Activated CD4-positive, alpha-beta T cell treated with anti-CD3 and anti-CD28 coated beads for 36 hours (primary cell): ENCODE measurements at places on chromosomes 12 and 14. TPM values are rescaled to one million over a fixed set of nuclear protein-coding genes. Genes with fewer than 3 reads are reported as not detected.

Gene TSPAN11
- total RNA-seq = not detected

Gene OAS2
- total RNA-seq = 148 TPM

Gene PPP1CC
- 201 TPM for total RNA-seq

DNA sequence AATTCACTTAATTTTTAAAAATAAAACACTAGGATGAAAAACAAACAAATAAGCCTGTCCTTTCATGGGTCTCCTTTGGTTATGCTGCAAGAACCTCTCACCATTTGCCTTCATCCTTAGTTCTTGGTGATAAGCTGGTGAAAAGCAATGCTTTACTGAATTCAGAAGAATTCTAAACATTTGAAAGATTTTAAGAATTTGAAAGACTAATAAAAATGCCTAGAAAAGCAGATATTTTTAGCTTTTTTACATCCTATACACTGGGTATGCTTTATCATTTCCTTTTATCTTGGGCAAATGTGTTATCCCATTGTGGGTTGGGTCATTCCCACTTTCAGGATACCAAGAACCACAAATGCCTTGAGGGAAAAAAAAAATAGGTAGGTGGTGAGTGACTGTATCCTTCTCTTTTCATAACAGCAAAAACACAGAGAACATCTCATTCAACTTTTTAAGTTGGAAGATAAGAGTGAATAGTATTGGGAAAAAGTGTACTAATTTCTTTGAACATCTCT lies 197.1 kb upstream of the ABCD2 start:
- no peaks in the 10 kb centered on the region for H3K4me1 ChIP-seq
- H3K4me3 ChIP-seq = no peak overlapping the region

GRCh38 chr14:76929927-76930326 lies 98.6 kb downstream of the IRF2BPL start:
- peak overlapping the region; percentile 80 for H3K27ac ChIP-seq
- H3K4me1 ChIP-seq = peaks cover 83% of the 10 kb centered on the region

DNA sequence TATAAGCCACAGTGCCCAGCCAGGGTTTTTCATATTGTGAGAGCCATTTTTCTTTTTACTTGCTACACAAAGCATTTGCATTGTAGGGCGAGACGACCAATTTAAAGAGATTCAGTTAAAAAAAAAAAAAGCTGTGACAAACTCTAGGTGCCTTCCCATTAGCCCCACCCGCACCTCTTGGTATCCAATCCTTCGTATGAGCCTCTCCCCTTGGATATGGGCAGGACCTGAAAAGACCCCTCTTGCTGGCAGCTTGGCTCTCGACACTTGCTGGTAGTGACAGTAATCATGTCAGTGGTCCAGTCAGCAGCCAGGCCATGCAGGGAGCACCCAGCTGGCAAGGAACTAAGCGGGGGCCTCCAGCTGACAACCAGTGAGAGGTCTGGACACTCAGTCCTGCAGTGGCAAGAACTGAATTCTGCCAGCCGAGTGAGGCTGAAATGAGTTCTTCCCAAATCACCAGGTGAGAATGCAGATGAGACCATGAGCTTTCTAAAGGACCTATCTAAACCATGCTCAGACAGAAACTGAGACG lies 46.5 kb downstream of the SINHCAF start:
- H3K27me3 ChIP-seq = no peaks in the 10 kb centered on the region
- DNase-seq = no peak
- no peak overlapping the region for H3K4me3 ChIP-seq
- peaks cover 48% of the 10 kb centered on the region for H3K36me3 ChIP-seq
- no peak overlapping the region for H3K27ac ChIP-seq

GRCh38 chr14:102275866-102276265 lies 29.1 kb downstream of the MOK start:
- H3K27ac ChIP-seq = no peak overlapping the region
- no peaks in the 10 kb centered on the region for H3K27me3 ChIP-seq
- H3K4me1 ChIP-seq = peaks cover 6% of the 10 kb centered on the region

DNA sequence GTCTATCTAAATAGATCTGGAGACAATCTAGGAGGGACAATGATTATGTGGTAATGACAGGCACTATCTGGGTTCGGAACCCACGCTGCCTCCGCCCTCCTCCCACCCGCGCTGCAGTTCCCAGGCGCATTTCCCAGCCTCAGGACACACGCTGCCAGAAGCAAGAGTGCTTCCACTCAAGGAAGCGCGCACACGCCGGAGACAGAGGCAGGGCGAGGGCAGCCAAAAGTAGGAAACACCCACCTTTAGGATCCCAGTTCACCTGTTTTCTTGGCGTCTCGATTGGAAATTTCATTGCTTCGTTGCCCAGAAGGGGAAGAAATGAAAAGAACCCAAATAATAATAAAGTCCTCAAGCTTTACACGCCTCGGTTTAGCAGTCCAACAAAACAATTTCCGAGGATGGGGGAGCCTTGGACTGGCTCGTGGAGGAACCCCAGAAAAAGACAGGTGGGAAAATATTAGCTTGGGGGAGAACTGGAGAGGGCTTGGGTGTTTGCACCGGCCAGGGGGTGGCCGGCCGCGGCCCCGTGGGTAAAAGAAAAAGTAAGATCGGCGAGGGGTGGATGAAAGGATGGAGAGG lies 474 bp downstream of the KCNK10 start:
- H3K4me1 ChIP-seq = peaks cover 5% of the 10 kb centered on the region
- H3K27me3 ChIP-seq = peaks cover 39% of the 10 kb centered on the region
- no peak overlapping the region for H3K27ac ChIP-seq
- no peak overlapping the region for H3K4me3 ChIP-seq
- no peak for DNase-seq
- H3K36me3 ChIP-seq = no peaks in the 10 kb centered on the region

- H3K4me3 ChIP-seq = no peak overlapping the region
- peaks cover 3% of the 10 kb centered on the region for H3K4me1 ChIP-seq
- peak; percentile 16 for DNase-seq
- H3K36me3 ChIP-seq = no peaks in the 10 kb centered on the region
- H3K27me3 ChIP-seq = peaks cover 6% of the 10 kb centered on the region
- H3K27ac ChIP-seq = no peak overlapping the region
These were observed 2.7 kb downstream of the JAG2 start for GRCh38 chr14:105165761-105166485.

DNA sequence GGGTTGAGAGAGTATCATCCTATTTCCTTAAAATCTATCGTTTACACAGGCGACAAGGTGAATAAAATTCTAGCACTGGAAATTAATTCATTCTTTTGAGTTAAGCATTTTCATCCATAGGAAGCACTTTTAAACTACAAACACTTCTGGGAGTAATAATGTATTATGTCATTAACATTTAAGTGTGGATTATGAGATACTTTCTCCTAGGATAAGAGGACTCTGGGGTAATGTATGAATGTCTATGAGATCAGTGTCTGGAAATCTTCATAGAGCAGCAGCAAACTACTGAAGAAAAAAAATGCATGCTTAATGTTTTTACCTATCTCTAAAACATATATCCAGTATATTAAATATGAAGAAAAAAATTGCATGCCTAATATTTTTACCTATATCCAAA lies 86.9 kb downstream of the EPS8 start:
- H3K27ac ChIP-seq = no peak overlapping the region
- no peak for DNase-seq
- peaks cover 26% of the 10 kb centered on the region for H3K4me1 ChIP-seq
- peaks cover 5% of the 10 kb centered on the region for H3K27me3 ChIP-seq
- H3K4me3 ChIP-seq = no peak overlapping the region

GRCh38 chr12:132445884-132446632 lies 43.9 kb upstream of the FBRSL1 start:
- no peaks in the 10 kb centered on the region for H3K27me3 ChIP-seq
- DNase-seq = peak; percentile 79
- H3K27ac ChIP-seq = peak overlapping the region; percentile 100
- peaks cover 45% of the 10 kb centered on the region for H3K4me1 ChIP-seq
